ENCODE measurements at places on chromosomes 4 and X. TPM values are rescaled to one million over a fixed set of nuclear protein-coding genes. Genes with fewer than 3 reads are reported as not detected.
A peak's percentile ranks its signal among the peaks of the same experiment; 100 is the strongest.

XIAP gene
- 59.6 TPM for total RNA-seq

STARD8 gene
- 0.56 TPM for total RNA-seq

TMPRSS11D gene
- total RNA-seq, result not detected

DNA sequence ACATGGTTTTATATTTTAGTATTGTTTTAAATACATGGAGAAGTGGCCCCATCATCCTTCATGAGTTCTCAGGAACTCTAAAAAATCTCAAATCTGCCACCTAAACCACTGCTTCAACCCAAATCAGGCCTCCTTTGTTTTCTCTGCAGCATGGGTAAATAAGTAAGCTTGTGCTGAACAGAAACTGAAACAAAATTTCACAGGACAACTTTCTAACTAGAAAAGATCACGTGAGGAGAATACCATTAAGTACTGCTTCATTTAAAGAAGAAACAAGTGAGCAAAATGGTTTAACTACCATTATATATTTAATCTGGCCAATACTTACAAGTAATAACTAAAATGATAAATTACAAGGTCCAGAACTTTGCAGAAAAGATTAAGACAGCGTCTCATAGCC lies 2.5 kb downstream of the ARAP2 start:
- no peak for DNase-seq

GRCh38 chr4:111937368-111937767 lies 207.9 kb upstream of the FAM241A start:
- DNase-seq, result no peak

EOLA1 gene
- total RNA-seq, result 60.8 TPM

DNA sequence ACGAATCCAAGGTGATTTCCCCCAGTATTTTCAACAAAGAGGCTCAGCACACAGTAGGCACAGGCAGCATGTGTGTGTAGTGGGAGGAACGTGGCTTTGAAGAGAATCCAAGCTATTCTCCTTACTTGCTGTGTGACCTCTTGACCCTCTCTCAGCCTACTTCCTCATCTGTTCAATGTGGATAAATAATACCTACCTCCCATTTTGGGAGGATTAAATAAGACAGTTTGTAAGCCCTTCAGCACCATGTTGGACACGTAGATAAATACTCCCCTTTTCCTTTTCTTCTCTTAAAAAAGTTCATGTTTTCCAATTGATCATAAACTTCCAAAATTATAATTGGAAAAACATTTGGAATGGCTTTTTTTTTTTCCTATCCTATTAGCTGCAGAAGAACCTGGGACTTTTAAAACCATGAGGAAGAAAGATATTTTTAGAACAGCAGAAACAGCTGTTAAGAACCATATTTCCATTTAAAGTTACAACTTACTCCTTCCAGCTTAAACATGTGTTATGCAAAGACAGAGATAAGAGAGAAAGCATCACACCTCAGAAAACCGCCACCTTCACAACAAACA lies 56.1 kb upstream of the TMEM131L start:
- no peak for DNase-seq

- DNase-seq, result no peak
These were observed 53.9 kb upstream of the KIAA1210 start for GRCh38 chrX:119181491-119181890.

CT83 gene
- not detected for total RNA-seq

DCLK2 gene
- total RNA-seq, result 0.15 TPM

DNA sequence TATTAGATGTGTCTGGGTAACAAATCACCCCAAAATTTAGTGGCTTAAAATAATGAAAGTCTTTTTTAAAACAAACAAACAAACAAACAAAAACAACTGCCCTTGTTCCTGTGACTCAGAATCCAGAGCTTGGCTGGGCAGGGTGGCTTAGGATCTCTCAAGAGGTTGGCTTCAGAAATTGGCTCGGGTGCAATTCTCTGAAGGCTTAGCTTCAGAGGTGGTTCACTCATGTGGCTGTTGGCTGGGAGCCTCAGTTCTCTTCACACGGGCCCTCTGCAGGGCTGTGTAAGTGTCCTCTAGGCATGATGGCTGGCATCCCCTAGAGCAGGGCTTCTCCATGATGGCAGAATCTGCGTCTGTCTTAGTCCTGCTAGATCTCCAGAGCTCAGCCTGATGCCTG lies 179.9 kb upstream of the BCOR start:
- DNase-seq, result no peak

- no peak for DNase-seq
These were observed 424.8 kb downstream of the CFAP47 start for GRCh38 chrX:36344301-36344700.

DNA sequence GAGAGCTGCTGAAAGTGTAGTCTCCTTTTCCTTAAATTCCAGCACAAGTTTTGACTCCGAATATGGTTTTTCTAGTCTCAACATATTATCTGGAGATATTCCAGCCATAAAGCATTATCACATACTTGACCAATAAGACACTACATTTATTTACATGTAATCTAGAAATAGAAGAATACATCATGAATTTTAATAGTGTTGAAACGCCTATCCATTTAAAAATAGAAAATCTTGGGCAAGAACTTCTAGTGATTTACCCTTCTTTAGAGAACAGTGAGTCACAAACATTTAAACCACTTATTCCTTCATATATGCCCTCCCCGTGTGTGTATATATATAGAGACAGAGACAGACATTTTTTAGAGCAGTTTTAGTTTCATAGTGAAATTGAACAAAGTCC lies 161.5 kb downstream of the SOWAHB start:
- DNase-seq, result no peak

- peak; percentile 30 for DNase-seq
These were observed 64.3 kb downstream of the ZFYVE28 start for GRCh38 chr4:2354118-2354517.

DNA sequence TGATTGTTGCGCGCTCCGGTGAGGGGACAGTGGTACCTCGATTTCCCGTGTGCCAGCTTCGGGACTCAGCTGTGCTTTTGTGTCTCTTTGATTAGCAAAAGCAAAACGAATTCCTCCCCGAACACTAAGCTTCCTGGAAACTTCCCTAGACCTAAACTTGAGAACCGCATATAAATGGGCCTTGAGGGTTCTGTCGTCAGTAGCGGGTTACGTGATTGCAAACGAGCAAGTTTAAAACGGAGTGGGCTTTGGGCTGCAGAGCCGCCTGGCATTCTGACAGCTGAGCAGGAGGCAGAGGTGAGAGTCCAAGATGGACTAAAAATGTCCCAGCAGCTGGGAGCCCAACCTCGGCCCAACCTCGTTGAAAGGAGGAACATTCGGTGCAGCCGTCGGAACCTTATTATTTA lies 1.2 kb upstream of the TAPT1 start:
- DNase-seq, result no peak

DNA sequence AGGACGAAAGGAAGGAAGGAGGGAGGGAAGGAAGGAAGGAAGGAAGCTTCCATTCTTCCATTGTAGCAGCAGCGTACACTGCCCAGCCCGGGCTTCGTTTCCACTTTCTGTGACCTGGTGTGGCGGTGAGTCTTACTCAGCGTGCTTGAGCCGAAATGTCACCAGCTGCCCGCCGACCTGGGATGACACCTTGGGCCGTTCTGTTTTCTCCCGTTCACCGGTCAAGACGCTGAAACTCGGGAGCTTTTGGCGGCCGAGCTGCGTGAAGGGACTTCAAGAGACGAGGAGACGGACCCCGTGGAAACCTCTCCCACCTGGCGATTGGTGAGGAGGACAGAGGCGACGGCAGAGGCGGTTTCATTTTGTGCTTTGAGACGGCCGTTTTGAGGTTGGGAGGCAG lies 47.1 kb upstream of the PPP2R3B start:
- no peak for DNase-seq

FNIP2 gene
- total RNA-seq, result 6.7 TPM

DNA sequence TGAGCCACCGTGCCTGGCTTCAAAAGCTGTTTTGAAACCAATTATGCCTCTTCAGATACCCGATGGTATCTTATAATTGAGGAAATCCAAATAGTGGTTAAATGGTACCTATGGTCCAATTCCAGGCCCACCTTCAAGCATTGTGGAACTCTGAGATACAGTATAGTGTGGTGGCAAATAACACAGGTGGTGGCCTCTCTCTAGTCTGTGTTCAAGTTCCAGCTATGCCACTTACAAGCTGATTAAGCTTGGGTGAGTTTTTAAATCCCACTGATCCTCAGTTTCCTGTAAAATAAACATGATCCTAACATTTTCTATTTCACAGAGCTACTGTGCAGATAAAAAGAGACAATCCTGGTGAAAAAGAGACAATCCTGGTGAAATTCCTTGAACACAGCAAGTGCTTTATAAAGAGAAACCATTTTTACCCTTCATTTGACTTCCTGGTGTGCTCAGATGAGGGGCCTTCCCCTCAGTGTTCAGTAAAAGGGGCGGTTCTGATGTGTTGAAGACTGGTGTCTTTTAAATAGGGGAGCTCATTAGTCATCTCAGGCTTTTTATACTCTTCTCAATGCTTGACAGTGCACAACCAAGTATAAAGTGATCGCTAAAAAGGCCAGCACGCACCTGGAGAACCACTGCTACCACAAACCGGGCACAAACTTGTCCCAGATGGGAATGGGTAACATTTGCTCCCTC lies 30.8 kb upstream of the CD40LG start:
- DNase-seq, result no peak

GUCY1B1 gene
- 0.30 TPM for total RNA-seq

ARHGEF38 gene
- not detected for total RNA-seq

- DNase-seq, result no peak
These were observed 683.5 kb downstream of the TRIML1 start for GRCh38 chr4:188822698-188823097.

ERCC6L gene
- total RNA-seq, result 0.76 TPM

ZNF157 gene
- 0.72 TPM for total RNA-seq

GRCh38 chr4:4501679-4502078 lies 40.2 kb downstream of the STX18 start:
- DNase-seq, result no peak

DRD5 gene
- total RNA-seq, result not detected

TLR2 gene
- 1.4 TPM for total RNA-seq

DNA sequence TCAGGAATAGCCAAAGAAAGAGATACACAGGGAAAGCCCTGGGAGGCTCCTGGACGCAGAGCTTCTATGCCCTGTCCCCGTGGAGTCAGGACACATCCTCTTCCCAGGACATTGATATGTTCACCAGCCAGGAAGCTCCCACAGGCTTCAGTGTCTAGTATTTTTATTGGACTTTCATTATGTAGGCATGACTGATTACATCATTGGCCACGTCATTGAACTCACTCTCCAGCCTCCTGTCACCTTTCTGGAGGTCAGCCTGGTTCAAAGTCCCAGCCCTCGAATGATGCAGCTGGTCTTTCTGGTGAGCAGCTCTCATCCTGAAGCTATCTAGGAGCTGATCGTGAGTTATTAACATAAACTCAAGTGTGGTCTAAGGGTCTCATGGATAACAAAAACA lies 104.1 kb downstream of the CPEB2 start:
- no peak for DNase-seq

DNA sequence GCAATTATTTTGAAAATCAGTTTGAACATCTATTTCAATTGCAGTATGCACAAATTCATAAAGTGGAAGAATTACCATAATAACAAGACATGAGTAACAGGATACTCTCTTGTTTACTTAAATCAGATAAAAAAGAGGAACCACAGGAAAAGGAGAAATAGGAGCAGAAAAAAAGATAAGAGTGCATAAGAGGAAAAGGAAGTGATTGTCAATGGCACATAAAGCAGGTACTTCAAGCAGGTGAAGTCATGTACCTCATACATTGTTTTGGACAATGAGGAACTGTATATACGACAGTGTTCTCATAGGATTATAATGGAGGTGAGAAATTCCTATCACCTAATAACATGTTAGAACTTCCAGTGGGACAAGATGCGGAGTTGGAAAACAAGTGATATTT lies 334.5 kb upstream of the PCDH7 start:
- DNase-seq, result no peak

MAGEA9B gene
- total RNA-seq, result not detected

GRCh38 chr4:59956366-59956765 lies 1243.8 kb upstream of the ADGRL3 start:
- no peak for DNase-seq

DNA sequence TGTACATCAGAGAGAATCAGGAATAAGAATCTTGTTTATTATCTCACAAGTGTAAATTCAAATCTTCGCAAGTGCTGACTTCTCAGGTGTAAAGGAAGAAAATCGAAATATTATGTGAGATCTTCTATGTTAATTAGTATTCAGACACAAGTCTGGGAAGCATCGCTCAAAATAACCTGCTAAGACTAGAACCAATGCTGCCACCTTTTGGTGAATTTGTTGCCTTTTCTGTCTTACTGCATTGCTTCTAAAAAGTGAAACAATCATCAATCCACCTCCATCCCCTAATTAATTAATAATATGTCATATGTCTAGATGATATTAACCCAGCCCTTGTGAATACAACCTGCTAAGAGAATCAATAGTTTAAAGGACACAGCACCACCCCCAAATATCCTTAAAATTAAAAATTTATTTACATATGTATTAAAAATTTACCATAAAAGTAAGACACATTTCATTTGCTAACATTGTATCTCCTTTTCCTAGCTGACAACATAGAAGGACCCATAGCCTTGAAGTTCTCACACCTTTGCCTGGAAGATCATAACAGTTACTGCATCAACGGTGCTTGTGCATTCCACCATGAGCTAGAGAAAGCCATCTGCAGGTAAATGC lies 3.5 kb downstream of the EPGN start:
- no peak for DNase-seq

GRCh38 chr4:13521047-13521446 lies 23.3 kb downstream of the NKX3-2 start:
- DNase-seq, result no peak

GRCh38 chr4:36178484-36178883 lies 65.8 kb downstream of the ARAP2 start:
- DNase-seq, result no peak

- no peak for DNase-seq
These were observed 33.7 kb downstream of the AMMECR1 start for GRCh38 chrX:110284159-110284558.

DNA sequence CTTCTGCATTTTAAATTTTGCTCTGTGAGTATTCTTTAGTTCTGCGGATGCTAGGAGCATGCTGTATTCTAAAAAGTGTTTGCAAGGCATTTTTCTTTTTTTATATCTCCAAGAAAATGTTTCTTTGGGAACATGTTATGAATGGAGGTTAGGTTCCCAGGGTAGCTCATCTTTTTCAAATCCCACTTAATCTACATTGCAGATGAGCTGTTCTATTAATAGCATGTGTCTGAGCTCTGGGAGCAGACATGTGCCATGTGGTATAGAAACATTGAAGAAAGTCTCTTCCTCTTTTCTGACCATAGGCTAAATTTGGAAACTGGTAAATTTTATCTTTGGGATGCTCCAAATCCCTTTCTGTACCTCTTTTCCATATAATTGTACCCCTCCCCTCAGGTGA lies 23.2 kb downstream of the DIAPH2 start:
- no peak for DNase-seq

GRCh38 chrX:122583551-122583950 lies 600.5 kb upstream of the GRIA3 start:
- DNase-seq, result no peak

- no peak for DNase-seq
These were observed 32.1 kb upstream of the PAQR3 start for GRCh38 chr4:78971326-78971725.

GRCh38 chr4:80204433-80205011 lies 7.2 kb downstream of the PRDM8 start:
- no peak for DNase-seq

PRDM8 gene
- 10.5 TPM for total RNA-seq

Measured in T-cell (primary cell).